NCI-H524 (cell line): ENCODE measurements at places on chromosomes 11 and 22.
A peak's percentile ranks its signal among the peaks of the same experiment; 100 is the strongest.

DNA sequence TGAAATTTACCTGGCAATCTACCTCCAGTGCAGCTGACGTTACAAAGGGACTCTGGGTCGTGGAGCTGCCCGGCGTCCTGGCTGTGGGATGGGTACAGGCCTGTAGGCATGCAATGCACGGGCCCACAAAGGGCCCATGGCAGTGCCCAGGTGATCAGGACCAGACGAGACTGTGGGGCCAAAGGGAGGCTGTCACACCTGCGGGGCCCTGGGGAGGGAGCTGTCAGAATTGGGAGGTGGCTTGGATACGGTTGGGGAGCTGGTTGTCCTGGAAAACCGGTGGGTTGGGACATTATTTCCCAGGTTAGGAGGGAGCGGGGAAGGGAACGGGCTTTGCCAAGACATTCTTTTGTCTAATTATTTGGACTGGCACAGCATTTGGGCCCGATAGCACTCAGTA is 958.5 kb downstream of the BRD1 start:
- DNase-seq, result no peak

DNA sequence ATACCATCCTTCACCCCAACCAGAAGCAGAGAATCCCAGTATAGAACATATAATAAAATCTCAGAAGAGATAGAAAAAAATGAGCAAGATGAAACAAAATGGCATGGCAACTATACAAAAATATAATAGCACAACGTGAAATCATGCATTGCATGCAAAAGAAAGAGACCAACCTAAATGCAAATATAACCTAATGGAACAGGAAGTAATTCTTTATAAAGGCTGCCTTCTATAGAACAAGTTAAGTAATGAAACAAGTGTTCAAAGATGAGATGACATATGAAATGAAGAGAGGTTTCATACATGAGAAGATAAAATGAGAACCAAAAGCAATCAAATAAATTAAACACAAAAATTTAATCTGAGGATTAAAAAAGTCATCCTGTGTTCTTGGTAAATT is 18.5 kb upstream of the ARHGAP20 start:
- no peak for DNase-seq

GRCh38 chr11:23010790-23011335 is 150.6 kb upstream of the CCDC179 start:
- no peak for DNase-seq

GRCh38 chr11:128695539-128696221 is 1.8 kb downstream of the FLI1 start:
- no peak for DNase-seq

GRCh38 chr11:125874556-125875124 is 12.8 kb upstream of the HYLS1 start:
- DNase-seq, result peak; percentile 47

DNA sequence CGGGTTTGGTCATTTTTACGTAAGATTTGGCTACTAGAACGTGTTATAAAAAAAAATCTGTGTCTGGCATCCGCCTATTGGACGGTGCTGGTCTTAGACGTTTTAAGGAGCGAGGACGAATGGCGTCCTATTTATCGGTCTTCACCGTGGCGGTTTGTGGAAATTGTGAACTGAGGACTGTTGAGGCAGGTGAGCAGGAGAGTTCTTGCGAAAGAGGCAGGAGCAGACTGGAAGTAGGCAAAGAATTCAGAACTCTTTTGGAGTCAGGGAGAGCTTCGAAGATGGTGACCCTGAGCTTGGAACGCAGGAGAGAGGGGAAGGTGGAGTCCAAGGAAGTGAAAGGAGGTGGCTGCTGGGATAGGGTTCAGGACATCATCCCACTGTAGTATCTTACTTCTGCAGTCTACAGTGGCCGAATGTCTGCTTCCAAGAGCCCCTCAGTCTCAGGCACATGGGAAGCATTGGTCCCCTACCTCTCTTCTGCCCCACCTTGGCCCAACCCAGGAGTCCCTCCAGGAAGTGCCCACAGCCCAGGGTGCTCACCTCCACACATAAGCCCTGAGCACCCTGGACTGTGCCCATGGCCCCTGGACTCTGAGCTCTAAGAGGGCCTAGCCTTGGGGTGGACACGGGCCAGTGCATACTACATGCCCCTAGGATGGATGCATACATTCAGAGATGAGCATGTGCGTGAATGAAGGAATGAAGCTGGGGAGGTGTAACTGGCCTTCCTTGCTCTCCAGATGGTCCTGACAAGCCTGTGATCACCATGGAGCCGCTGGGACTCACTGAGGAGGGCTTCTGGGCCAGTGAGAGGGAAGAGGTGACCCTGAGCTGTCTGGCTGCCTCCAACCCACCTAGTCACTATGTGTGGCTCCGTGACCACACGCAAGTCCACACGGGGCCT is 3.7 kb downstream of the VSIG10L2 start:
- DNase-seq, result no peak

GRCh38 chr11:19246816-19247215 is 6.1 kb upstream of the E2F8 start:
- no peak for DNase-seq

DNA sequence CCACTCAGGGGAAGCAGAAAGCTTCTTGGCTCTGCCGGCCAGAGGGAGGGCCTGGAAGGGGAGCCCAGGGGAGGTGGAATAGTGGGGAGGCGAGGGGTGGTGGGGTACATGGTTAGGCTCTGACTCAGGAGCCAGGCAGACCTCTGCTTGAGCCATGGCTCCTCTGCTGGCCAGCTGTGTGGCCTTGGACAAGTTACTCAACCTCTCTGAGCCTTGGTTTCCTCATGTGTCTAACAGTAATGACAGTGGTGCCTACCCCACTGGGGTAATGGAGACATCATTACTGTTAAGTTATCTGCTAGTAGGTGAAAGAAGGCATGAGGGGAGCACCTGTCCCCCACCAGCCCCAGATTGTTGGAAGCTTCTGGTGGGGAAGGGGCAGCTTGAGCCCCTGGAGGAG is 12.2 kb upstream of the PDGFB start:
- DNase-seq, result no peak

- peak; percentile 18 for DNase-seq
Observed at GRCh38 chr11:39365809-39366436, 2093.5 kb downstream of the LRRC4C start.

DNA sequence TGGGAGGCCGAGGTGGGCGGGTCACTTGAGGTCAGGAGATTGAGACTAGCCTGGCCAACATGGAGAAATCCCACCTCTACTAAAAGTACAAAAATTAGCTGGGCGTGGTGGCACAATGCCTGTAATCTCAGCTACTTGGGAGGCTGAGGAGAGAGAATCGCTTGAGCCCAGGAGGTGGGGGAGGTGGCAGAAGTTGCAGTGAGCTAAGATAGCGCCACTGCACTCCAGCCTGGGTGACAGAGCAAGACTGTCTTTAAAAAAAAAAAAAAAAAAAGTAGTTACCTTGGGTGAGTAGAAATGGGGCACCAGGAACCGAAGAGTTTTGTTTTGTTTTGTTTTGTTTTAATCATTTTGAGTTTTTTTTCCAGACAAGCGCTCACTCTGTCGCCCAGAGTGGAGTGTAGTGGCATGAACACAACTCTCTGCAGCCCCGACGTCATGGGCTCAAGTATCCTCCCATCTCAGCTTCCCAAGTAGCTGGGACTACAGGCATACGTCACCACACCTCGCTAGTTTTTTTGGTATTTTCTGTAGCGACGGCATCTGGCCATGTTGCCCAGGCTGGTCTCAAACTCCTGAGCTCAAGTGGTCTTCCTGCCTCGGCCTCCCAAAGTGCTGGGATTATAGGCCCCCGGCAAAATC is 15.8 kb downstream of the THAP12 start:
- no peak for DNase-seq

- DNase-seq, result no peak
Observed at GRCh38 chr11:10117709-10118351, 176.2 kb downstream of the SBF2 start.

GRCh38 chr11:65488273-65489034 is 10.4 kb upstream of the MALAT1 start:
- no peak for DNase-seq
